ENCODE measurements at places on chromosomes 3 and 15. TPM values are rescaled to one million over a fixed set of nuclear protein-coding genes. Genes with fewer than 3 reads are reported as not detected.

- peaks cover under 1% of the 10 kb centered on the region for H3K27me3 ChIP-seq
- no peaks in the 10 kb centered on the region for H3K36me3 ChIP-seq
- DNase-seq: no peak
- no peak overlapping the region for H3K4me3 ChIP-seq
- no peak overlapping the region for H3K27ac ChIP-seq
- no peaks in the 10 kb centered on the region for H3K4me1 ChIP-seq
Observed at GRCh38 chr3:189903562-189904250, 217.0 kb downstream of the P3H2 start.

DNA sequence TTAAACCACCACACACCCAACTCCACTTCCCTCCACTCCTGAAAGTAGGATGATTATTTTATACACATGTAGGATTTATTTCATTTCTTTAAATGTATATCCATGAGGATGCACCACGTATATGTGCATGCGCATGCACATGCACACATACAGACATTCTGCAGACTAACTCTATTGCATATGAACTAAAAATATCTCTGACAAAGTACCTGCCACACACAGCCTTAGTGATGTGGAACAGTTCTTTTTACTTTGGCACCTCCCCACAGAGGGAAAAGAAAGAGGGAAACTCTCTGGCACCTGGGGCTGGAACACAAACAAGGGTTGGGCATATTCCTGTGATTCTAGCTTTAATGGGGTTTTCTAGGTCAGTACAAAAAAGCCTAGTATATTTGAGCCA, 138.2 kb downstream of the CLASP2 start:
- H3K4me1 ChIP-seq: no peaks in the 10 kb centered on the region
- H3K36me3 ChIP-seq: peaks cover 4% of the 10 kb centered on the region
- H3K4me3 ChIP-seq: no peak overlapping the region
- no peaks in the 10 kb centered on the region for H3K27me3 ChIP-seq
- no peak overlapping the region for H3K27ac ChIP-seq

MYL3 gene
- not detected for total RNA-seq

EIF2B5 gene
- 75.9 TPM for total RNA-seq

- H3K27ac ChIP-seq: peak overlapping the region; percentile 44
- H3K4me3 ChIP-seq: peak overlapping the region; percentile 95
- no peaks in the 10 kb centered on the region for H3K27me3 ChIP-seq
Observed at GRCh38 chr3:156677536-156677935, 3.1 kb downstream of the TIPARP start.

- no peak overlapping the region for H3K4me3 ChIP-seq
- no peak for DNase-seq
- no peaks in the 10 kb centered on the region for H3K27me3 ChIP-seq
- no peaks in the 10 kb centered on the region for H3K36me3 ChIP-seq
- H3K4me1 ChIP-seq: peaks cover 14% of the 10 kb centered on the region
- no peak overlapping the region for H3K27ac ChIP-seq
Observed at GRCh38 chr3:60291115-60291514, 960.1 kb downstream of the FHIT start.

GRCh38 chr15:76274821-76275220, 36.4 kb downstream of the ETFA start:
- H3K27ac ChIP-seq: no peak overlapping the region
- no peaks in the 10 kb centered on the region for H3K4me1 ChIP-seq

INKA1 gene
- 1.3 TPM for total RNA-seq

DNA sequence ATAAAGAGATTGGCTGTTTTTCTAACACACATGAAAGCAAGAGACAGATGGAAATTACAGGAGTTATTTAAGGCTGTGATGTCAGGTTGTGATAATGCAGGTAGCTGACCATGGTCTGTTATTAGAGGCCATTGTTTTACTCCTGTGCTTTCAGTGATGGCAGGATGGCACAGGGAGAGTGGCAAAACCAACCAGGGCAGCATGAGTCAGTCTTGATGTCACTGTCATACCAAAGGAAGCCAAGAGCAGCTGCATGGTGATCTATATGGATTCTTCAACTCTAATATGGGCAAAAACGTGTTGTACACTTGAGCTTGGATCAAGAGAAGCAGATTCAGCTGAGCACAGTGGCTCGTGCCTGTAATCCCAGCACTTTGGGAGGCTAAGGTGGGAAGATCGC, 91.8 kb upstream of the LMOD3 start:
- peaks cover 21% of the 10 kb centered on the region for H3K36me3 ChIP-seq
- H3K4me1 ChIP-seq: peaks cover 50% of the 10 kb centered on the region
- peak overlapping the region; percentile 57 for H3K27ac ChIP-seq
- no peaks in the 10 kb centered on the region for H3K27me3 ChIP-seq
- DNase-seq: no peak
- H3K4me3 ChIP-seq: no peak overlapping the region

DNA sequence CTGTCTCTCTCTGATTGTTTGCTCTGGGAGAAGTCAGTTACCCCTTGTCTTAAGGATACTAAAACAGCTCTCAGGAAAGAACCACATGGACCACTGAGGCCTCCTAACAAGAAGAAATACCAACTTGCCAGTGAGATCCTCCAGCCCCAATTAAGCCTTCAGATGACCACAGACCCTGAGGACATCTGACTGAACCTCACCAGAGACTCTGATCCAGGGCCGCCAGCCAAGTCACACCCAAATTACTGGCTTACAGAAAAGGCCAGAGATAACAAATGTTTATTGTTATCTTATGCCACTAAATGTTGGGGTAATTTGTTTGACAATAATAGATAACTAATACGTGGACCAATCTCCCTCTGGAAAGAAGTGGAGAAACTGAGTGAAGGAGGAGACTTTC, 40.2 kb downstream of the SLC12A8 start:
- peak overlapping the region; percentile 72 for H3K27ac ChIP-seq
- H3K27me3 ChIP-seq: peaks cover 21% of the 10 kb centered on the region
- DNase-seq: no peak
- H3K4me3 ChIP-seq: no peak overlapping the region
- H3K4me1 ChIP-seq: no peaks in the 10 kb centered on the region

LYZL4 gene
- not detected for total RNA-seq

C3orf70 gene
- 0.10 TPM for total RNA-seq

GRCh38 chr3:143972505-143973258, 1.1 kb downstream of the DIPK2A start:
- H3K36me3 ChIP-seq: peaks cover 2% of the 10 kb centered on the region
- H3K27ac ChIP-seq: peak overlapping the region; percentile 89
- H3K27me3 ChIP-seq: peaks cover 20% of the 10 kb centered on the region

- peaks cover 35% of the 10 kb centered on the region for H3K27me3 ChIP-seq
- peak overlapping the region; percentile 69 for H3K4me3 ChIP-seq
- no peaks in the 10 kb centered on the region for H3K36me3 ChIP-seq
Observed at GRCh38 chr15:100338971-100339444, 2.8 kb downstream of the ADAMTS17 start.

- no peaks in the 10 kb centered on the region for H3K27me3 ChIP-seq
- peak; percentile 30 for DNase-seq
- peaks cover 68% of the 10 kb centered on the region for H3K4me1 ChIP-seq
Observed at GRCh38 chr15:75045332-75046015, 22.1 kb downstream of the PPCDC start.

DNA sequence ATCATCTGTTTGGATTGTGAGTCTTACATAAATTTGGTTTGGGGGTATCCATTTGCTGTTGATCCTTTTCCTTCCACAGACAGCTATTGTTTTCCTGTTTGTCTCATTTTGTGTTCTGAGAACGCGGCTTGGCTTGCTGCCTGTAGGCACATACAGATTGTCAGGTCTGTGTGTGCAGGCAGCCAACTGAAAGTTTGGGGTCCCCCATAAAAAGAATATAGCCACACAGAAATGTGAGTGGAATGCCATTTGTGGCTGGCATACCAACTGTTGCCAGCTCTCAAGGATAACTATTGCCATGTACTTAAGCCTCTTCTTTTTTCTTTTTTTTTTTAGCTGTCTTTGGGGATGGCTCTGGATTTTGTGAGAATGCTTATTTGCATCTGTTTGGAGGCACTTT, 1308.0 kb downstream of the ROBO1 start:
- no peaks in the 10 kb centered on the region for H3K27me3 ChIP-seq
- H3K4me3 ChIP-seq: no peak overlapping the region
- no peak overlapping the region for H3K27ac ChIP-seq

ABI3BP gene
- not detected for total RNA-seq

DNA sequence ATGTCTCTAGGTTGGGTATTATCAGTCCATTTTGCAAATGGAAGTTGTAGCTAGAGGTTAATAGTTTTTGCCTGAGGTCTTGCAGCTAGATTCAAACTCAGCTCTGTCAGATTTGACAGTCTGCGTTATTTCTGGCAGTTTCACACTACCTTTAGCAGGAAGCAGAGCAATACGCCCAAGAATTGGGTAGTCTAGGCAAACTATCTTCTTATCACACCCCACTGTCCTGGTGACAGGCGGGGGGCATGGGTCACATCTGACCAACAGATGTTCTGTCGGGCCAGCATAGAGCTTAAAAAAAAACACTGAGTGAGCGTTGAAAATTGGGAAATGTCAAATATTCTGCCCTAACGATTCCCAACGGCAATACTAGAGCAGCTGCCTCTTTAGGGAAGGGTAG, 5.7 kb downstream of the GPR160 start:
- H3K4me3 ChIP-seq: no peak overlapping the region
- peaks cover 20% of the 10 kb centered on the region for H3K4me1 ChIP-seq
- DNase-seq: no peak
- H3K27ac ChIP-seq: no peak overlapping the region

- no peak overlapping the region for H3K27ac ChIP-seq
- H3K4me1 ChIP-seq: no peaks in the 10 kb centered on the region
- no peaks in the 10 kb centered on the region for H3K27me3 ChIP-seq
- DNase-seq: no peak
Observed at GRCh38 chr15:46815765-46816164, 901.5 kb upstream of the SEMA6D start.

PLXND1 gene
- total RNA-seq: 1.7 TPM

IL16 gene
- total RNA-seq: 111 TPM

GRCh38 chr3:34155108-34155507, 356.7 kb downstream of the PDCD6IP start:
- no peaks in the 10 kb centered on the region for H3K4me1 ChIP-seq
- no peak overlapping the region for H3K27ac ChIP-seq
- no peak overlapping the region for H3K4me3 ChIP-seq
- no peaks in the 10 kb centered on the region for H3K36me3 ChIP-seq

GRCh38 chr15:58227706-58228543, 89.7 kb downstream of the AQP9 start:
- peaks cover 20% of the 10 kb centered on the region for H3K27me3 ChIP-seq
- DNase-seq: peak; percentile 48
- H3K4me3 ChIP-seq: no peak overlapping the region
- no peaks in the 10 kb centered on the region for H3K36me3 ChIP-seq
- H3K27ac ChIP-seq: no peak overlapping the region
- H3K4me1 ChIP-seq: peaks cover 19% of the 10 kb centered on the region

GRCh38 chr3:24338409-24339130, 156.1 kb downstream of the THRB start:
- H3K4me3 ChIP-seq: no peak overlapping the region
- no peaks in the 10 kb centered on the region for H3K27me3 ChIP-seq
- no peak for DNase-seq

DNA sequence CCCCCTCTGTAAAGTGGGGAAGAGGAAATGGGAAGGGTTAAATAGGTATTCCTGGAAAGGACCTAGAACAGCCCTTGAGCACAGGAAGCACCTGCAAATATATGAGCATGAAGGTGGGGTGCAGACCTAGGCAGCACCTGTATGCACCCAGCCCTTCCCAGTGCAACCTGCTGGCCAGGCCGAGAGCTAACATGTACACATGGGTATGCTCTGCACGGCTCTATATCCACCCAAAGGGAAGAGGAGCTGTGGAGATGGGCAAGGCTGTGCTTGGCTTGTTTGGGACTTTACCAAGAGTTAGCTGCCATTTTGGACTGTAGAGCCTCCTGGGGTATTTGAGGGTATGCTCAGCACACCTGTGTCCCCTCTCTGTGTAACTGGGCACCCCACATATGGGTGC, 171.2 kb downstream of the KLF13 start:
- H3K4me1 ChIP-seq: peaks cover 30% of the 10 kb centered on the region
- H3K27ac ChIP-seq: no peak overlapping the region
- no peaks in the 10 kb centered on the region for H3K36me3 ChIP-seq
- H3K4me3 ChIP-seq: no peak overlapping the region

KCNAB1 gene
- total RNA-seq: not detected

- no peak overlapping the region for H3K4me3 ChIP-seq
- H3K27me3 ChIP-seq: peaks cover 2% of the 10 kb centered on the region
- peaks cover 4% of the 10 kb centered on the region for H3K4me1 ChIP-seq
- no peak overlapping the region for H3K27ac ChIP-seq
Observed at GRCh38 chr3:120153294-120153693, 59.0 kb upstream of the GSK3B start.

- peaks cover 5% of the 10 kb centered on the region for H3K4me1 ChIP-seq
- no peak for DNase-seq
Observed at GRCh38 chr3:184491011-184491576, 70.5 kb upstream of the EPHB3 start.

DNA sequence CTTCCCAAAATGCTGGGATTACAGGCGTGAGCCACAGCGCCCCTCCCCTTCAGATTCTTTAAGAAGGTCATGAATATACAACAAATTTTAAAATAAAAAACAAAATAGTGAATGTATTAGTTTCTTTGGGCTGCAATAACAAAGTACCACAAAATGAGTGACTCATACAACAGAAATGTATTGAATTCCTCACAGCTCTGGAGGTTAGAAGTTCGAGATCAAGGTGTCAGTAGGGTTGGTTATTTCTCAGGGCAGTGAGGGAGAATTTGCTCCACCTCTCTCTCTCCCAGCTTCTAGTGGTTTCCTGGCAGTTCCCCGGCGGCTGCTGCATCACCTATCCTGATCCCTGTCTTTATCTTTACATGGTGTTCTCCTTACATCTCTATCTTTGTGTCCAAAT, 804.0 kb downstream of the ROBO1 start:
- no peaks in the 10 kb centered on the region for H3K4me1 ChIP-seq
- H3K27me3 ChIP-seq: no peaks in the 10 kb centered on the region
- no peak overlapping the region for H3K4me3 ChIP-seq

DNA sequence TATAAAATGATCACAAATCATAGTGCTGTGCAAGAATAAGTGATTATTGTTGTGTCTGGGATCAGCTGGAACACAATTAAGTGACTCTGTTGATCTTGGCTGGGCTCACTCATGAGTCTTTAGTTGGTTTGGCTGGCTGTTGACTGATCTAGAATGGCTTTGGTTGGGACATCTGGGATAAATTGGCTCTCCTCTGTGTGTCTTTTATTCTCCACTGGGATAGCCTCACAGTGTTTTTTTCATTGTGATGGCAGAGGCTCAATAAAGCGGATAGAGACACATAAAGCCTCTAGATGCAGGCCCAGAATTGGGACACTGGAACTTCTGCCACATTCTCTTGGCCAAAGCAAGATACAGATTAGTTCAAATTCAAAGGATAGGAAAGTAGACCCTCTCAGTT, 735.6 kb downstream of the PDCD6IP start:
- no peaks in the 10 kb centered on the region for H3K36me3 ChIP-seq
- no peaks in the 10 kb centered on the region for H3K4me1 ChIP-seq
- no peak overlapping the region for H3K27ac ChIP-seq
- H3K27me3 ChIP-seq: no peaks in the 10 kb centered on the region

DNA sequence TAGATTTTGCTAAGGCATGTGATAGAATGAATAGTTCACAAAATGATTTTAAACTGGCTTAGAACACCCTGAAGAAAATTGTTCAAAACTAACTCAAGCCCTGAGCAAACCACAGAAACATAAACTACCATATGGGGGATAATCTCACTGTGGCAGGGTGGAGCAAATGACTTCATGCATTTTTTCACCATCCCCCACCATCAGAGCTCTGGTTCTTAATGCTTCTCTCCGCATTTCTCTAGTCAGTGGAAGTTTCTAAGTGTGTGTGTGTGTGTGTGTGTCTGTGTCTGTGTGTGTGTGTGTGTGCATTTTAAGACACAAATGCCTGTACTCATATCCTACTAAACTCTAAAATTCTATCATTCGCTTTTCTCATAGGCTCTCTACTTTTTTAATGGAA, 107.1 kb upstream of the PHLDB2 start:
- H3K4me1 ChIP-seq: no peaks in the 10 kb centered on the region
- H3K27me3 ChIP-seq: peaks cover 2% of the 10 kb centered on the region
- DNase-seq: no peak
- H3K27ac ChIP-seq: no peak overlapping the region
- H3K4me3 ChIP-seq: no peak overlapping the region

All from activated T-helper 1 cell treated with anti-CD3 and anti-CD28 coated beads, Interleukin-12 subunit alpha, Interleukin-12 subunit beta, Interleukin-2, Interleukin-4 antibody, amounts not matched to agents 30 ng/mL and 10 ng/mL and 1 ng/mL, durations not matched to agents 14 hours and 24 hours and 36 hours (primary cell).